Retina (tissue), 1 donor: ENCODE measurements at places on chromosomes 6 and 20.

DNA sequence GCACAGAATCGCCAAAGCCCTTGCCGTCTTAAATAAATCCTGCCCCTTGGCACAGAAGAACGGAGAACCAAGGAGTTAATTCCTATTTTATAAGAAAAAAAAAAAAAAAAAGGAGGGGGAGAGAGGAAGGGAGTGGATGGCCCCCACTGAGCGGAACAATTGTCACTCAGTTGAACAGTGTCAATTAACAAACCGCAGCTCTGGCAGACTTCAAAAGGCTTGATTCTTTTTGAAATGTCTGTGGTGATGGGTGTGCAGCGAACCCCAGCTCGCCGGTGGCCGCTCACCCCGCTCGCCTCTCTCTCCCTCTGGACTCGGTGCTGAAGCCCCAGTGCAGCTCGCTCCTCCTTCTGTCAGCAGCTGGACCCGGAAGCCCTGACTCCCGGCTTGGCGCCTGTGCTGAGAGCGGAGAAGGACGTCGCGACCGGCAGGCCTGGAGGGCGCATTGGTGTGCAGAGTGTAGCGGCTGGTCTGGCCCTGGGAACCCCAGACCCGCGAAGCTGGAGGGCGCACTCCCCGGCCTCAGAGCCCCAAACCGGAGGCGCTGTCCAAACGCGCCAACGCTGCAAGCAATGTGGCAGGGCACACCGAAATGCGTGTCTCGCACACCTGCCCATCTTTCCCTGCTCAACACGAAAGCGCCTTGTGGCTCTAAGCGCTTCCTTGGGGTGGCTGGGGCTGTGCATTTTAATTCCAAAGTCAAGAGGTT is 3.4 kb downstream of the LINC00237 start:
- peak; percentile 78 for DNase-seq

- no peak for DNase-seq
Observed at GRCh38 chr6:72175916-72176315, 289.6 kb downstream of the RIMS1 start.

DNA sequence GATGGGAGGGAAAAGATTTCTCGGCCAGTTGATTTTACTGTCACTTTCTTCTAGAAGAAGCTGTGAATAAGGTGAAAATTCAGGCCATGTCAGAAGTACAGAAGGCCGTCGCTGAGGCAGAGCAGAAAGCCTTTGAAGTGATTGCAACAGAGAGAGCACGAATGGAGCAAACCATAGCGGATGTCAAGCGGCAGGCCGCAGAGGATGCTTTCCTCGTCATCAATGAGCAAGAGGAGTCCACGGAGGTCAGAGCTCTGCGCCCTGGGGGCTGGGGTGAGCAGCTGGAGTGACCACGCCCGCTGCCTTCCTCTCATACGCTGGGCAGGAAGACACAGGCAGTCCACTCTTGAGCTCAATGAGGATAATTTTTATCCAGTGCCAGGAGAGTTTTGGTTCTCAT is 21.8 kb upstream of the C20orf144 start:
- no peak for DNase-seq

DNA sequence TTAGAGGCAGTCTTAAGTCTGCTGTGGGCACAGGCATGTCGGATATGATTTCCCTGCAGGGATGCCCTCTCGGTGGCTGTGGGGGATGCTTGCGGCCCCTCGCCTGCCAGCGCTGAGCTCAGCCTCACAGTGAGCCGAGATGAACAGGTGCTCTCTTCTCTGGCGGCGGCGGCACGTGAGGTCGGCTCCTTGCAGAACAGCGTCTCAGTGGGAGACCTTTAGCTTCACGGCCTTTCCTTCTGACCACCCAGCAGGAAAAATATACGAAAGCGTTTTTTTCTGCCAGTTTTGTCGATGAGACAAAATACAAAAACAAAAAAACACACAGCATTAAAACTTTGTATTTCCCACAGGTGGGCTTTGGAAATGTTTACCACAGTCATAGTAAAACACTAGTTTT is 23.6 kb downstream of the FOXA2 start:
- peak; percentile 61 for DNase-seq

DNA sequence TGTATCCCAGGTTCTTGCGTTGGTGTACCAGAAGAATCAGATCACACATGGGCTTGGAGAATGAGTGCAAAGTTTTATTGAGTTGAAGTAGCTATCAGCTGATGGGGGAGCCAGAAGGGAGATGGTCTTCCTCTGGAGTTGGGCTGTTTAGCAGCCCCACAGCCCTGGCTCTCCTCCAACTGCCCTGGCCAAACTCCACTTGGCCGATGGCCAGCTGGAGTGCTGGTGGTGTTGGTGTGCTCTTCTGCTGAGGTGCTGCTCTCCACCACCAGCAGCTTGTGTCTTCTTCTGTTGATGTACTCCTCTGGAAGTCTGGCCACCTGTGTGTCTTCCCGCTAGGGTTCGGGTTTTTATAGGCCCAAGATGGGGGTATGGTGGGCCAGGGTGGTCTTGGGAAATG is 172.8 kb downstream of the TINAG start:
- DNase-seq: no peak

DNA sequence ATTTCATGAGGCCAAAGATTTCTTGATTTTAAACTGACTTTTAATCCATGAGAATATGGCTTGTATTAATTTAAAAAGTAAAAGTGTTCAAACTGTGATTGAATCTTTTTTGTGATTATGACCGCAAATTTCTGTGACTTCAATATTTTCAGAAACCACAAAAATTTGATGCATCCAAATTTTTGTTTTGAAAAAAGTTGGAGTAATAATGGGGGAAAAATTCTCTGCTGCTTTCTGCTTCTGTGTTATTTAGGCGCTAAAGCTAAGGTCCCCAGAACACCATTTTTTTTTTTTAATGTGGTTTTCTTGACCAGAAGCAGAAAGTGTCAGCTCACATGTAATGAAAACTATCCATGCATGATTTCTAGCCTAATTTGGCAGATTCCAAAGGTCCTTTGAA is 65.3 kb downstream of the GRIK2 start:
- no peak for DNase-seq

DNA sequence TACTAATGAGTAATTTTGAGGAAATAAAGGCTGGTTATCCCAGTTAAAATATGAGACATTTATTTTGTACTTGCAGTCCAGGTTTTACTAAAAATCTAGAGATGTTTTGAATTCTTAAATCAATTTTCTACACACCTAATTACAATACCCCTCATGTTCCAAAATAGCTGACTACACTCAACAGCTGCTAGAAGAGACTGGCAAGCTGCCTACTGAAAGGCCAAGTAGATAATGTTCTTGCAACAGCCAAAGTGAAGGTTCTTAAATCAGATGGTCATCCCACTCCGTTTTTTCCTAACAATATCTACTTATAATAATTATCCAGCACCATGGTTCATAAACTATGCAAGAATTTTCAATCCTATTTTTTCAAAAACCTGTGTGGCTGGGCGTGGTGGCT is 69.0 kb downstream of the DTNBP1 start:
- DNase-seq: no peak

DNA sequence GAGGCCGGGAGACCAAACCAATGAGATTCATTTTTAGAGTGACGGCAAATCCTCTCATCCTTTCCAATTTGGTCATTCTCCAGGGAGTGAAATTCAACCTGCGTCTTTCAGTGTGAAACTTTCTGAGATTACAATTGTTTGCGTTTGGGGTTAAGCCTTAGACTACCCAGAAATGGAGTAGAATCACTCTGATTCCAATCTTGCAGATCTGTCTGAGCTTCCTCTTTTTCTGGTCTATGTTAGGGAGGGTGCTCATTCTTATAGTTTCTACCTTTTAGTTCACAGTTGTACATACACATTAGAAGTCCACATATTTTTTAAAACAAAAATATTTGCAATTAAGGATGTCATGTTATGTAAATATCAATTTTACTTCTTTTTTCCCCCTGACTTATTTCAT is 183.0 kb upstream of the PHACTR1 start:
- DNase-seq: no peak

GRCh38 chr20:63497946-63498935 is 642 bp downstream of the EEF1A2 start:
- DNase-seq: peak; percentile 47

DNA sequence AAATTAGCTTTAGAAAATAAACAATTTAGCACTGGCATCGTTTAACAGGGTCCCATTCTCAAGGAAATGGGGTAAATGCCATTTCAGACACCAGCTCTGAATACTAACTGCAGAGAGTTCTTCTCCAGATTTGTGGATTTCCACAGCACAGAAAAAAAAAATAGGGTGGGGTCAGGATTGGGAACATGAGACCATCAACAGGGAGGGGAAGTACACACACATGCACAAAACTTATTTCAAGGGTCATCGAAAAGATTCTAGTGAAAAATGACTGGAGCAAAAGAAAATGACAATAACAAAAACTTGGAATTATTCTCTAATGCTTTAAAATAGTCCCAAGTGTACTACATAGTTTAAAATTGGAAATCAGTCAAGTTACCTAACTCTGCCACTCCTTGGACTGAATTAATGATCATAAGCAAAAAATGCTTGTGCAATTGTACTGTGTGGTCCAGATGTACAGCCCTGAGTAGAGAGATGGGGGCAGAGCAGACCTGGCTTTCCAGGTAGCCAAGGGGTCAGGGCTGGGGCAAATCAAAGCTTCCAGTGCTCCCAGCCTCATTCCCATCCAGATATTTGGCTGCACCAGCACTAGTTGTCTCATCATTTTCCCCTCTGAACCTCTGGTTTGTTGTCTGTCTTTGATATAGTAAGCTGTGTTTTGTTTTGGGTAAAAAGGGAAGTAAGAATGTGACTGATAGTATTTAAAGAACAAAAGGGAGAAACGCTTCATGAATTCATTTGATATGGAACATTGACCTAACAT is 152.4 kb downstream of the SOBP start:
- no peak for DNase-seq

DNA sequence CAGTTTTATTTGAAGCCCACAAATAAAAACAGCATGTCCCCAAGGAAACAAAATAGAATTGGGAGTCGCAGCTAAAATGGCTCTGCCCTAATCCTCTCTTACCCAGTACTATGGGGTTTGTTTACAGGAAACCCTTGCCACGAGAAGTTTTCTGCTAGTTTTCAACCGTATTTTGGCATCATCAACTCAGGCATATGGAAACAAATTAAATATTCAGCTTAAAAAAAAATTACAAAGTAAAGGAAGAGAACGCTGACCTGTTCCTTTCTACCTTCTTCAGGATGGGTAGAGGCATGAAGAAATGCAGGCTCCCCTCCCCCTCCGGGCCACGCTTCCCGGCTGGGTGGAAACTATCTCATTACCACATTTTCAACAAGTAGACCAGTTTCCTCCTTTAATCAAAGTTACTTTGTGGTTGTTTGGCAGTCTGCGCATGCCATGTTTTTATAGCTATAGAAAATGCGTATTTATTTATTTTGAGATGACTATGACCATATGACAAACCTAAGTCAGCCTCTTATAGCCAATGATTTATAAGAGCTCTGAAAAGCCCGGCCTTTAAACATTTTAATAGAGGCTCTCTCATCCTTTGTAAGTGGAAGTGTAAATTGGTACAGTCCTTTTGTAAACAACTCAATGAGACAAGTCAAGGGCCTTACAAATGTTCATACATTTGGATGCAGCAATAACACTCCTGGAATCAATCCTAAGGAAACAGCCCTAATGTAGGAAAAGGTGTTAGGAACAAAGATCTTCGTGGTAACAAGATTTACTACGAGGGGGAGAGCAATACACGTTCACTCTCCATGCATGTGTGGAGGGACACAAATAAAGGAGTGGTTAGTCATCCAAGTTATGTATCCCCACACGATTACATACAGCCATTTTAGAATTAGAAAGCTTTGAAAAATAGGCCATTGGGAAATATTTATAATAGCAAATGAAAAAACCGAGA is 16.1 kb upstream of the ZNF217 start:
- DNase-seq: no peak

DNA sequence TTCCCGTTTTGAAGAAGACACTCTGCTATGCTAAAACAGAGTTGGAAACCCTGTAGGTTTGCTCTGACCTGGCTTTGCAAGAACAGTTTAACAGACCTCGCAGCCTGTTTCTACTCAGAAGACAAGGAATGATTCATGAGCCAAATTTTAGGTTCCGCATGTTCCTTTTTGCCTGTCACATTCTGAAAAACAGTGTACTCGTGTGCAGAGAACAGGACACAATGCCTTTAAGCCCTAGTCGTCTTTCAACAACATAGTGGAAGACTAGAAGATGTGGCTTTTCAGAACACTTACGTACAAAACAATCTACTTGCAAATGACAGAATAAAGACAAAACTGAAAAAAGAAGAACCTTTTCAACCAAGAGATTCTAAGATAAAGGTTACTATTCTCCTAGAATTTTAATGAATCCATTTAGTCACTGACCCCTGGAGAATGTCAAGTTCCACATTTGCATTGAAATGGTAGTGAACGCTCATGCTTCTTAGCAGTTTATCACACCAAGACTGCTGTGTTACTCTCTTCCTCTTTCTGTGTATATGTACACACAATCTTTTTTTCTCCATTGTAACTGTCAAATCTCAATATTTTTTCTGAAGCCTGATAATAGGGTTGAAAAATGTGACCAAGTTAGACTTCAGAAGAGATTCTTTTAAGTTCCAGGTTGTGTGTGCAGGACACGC is 220.7 kb upstream of the NRSN1 start:
- DNase-seq: no peak

- no peak for DNase-seq
Observed at GRCh38 chr20:24746351-24746685, 202.8 kb upstream of the CST7 start.

DNA sequence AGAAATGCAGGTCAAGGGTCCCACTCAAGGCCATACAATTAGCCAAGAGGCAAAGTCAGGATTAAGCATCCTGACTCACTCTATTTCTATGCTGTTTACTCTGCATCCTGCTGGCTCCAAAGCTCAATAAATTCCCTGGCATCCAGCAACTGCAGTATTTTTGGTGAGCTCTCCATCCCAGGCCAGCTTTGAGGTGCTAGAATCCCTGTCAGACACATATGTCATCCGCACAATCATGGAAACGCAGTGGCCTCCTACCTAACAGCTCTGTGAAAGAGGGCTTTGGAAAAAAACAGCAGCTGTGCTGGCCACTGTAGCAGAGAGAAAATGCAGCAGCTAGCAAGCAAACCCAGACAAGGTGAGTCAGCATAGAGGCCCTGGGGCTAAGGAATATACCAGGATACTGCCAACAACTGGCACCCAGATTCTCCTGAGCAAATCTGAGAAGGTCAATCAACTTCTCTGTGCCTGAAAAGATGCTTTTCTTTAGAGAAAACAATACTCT is 58.4 kb downstream of the ANKEF1 start:
- no peak for DNase-seq

DNA sequence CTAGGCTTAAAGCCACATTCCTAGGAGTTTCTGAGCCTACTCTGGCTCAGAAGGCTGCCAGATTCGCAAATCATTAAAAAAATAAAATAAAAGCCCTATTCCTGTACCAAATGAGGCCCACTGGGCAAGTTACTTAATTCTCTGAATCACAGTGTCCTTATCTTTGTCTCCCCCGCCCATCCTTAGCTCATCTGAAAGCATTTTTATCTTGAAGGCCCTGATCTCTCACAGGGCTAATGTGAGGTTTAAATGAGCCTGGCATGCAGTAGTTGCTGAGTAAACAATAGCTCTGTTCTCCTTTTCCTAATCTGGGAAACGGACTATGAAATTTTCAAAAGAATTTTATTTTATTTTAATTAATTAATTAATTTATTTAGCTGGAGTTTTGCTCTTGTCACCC is 2.1 kb upstream of the ZBTB12 start:
- no peak for DNase-seq

- no peak for DNase-seq
Observed at GRCh38 chr6:152148412-152148811, 340.9 kb downstream of the ESR1 start.

- DNase-seq: no peak
Observed at GRCh38 chr6:164128101-164128500, 713.6 kb downstream of the QKI start.
